ENCODE measurements at places on chromosomes 2 and 18. TPM values are rescaled to one million over a fixed set of nuclear protein-coding genes. Genes with fewer than 3 reads are reported as not detected.

Gene TMEM200C
- total RNA-seq: 1.7 TPM

Gene PGAP1
- total RNA-seq: 6.7 TPM

Gene LIPG
- total RNA-seq: under 0.01 TPM

Gene SDC1
- total RNA-seq: 22.0 TPM

Gene DNAH6
- total RNA-seq: under 0.01 TPM

Gene MAP3K19
- not detected for total RNA-seq

Gene C1GALT1C1L
- total RNA-seq: 0.28 TPM

Gene EVX2
- total RNA-seq: not detected

GRCh38 chr2:226115102-226115831 lies 684.4 kb downstream of the IRS1 start:
- peaks cover 8% of the 10 kb centered on the region for H3K4me1 ChIP-seq
- H3K27me3 ChIP-seq: no peaks in the 10 kb centered on the region
- no peaks in the 10 kb centered on the region for H3K36me3 ChIP-seq
- peak; percentile 99 for DNase-seq
- peak overlapping the region; percentile 50 for H3K27ac ChIP-seq

DNA sequence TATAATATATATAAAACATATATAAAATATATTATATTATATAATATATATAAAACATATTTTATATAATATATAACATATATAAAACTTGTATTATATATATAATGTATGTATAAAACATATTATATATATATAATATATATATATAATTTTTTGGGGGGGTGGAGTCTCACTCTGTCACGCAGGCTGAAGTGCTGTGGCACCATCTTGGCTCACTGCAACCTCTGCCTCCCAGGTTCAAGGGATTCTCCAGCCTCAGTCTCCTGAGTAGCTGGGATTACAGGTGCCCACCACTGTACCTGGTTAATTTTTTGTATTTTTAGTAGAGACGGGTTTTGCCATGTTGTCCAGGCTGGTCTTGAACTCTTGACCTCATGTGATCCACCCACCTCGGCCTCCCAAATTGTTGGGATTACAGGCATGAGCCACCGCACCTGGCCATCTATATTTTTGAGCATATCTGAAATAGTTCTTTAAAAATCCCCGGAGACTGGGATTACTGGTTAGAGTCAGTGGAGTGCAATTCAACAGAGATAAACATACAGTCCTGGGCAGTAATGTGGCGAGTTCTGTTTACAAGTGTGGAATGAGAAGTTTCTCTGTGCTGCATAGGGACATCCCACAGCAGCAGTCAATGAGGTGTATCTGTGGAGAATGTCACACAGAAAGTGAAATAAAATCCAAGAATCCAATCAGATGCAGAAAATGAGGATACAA lies 208.4 kb downstream of the MYCN start:
- H3K4me3 ChIP-seq: no peak overlapping the region
- no peaks in the 10 kb centered on the region for H3K36me3 ChIP-seq
- no peaks in the 10 kb centered on the region for H3K4me1 ChIP-seq
- H3K27me3 ChIP-seq: no peaks in the 10 kb centered on the region
- DNase-seq: no peak

- H3K36me3 ChIP-seq: no peaks in the 10 kb centered on the region
- no peak for DNase-seq
- peaks cover 4% of the 10 kb centered on the region for H3K4me1 ChIP-seq
- peaks cover 10% of the 10 kb centered on the region for H3K27me3 ChIP-seq
- H3K4me3 ChIP-seq: no peak overlapping the region
Observed at GRCh38 chr18:24585996-24586566, 125.6 kb downstream of the HRH4 start.

DNA sequence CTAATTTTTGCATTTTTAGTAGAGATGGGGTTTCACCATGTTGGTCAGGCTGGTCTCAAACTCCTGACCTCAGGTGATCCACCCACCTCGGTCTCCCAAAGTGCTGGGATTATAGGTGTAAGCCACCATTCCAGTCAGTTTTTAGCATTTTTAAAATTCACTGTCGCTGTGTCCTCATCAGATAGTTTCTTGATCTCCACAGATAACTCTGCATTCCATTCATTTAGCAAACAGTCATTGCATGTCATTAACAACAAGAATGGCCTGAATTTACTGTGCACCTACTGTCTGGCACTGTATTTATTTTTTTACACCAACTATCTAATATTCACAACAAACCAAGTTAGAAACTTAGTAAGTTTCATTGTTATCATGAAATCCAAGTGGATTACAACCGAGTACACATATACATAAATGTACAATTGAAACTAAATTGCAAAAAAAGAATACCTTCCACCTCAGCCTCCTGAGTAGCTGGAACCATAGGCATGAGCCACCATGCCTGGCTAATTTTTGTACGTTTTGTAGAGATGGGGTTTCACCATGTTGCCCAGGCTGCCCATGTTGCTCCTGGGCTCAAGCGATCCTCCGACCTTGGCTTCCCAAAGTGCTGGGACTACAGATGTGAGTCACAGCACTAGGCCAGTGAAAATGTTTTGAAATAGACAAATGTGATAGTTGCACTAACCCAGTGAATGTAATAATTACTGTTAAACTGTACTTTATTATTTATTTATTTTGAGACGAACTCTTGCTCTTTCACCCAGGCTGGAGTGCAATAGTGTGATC lies 4.3 kb downstream of the MCEE start:
- no peaks in the 10 kb centered on the region for H3K27me3 ChIP-seq
- H3K36me3 ChIP-seq: peaks cover 9% of the 10 kb centered on the region
- H3K27ac ChIP-seq: no peak overlapping the region
- H3K4me1 ChIP-seq: no peaks in the 10 kb centered on the region

- no peaks in the 10 kb centered on the region for H3K36me3 ChIP-seq
- no peak overlapping the region for H3K4me3 ChIP-seq
- peaks cover 3% of the 10 kb centered on the region for H3K27me3 ChIP-seq
- peak; percentile 45 for DNase-seq
- no peak overlapping the region for H3K27ac ChIP-seq
Observed at GRCh38 chr2:119389615-119390306, 23.0 kb downstream of the DBI start.

DNA sequence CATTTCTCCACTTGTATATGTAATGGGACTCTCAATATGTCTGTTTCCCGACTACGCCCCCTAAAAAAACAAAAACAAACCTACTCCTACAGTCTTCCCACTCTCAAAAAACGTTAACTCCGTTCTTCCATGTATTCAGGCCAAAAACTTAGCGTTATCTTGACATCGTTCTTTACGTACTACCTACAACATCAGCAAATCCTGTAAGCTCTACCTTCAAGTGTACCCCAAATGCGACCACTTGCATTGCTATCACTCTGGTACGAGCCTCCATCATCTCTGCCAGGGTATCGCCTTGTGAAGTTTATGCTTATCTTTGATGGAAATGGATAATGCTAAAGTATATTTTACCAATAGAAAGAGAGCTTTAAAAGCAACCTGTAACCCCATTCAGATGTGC lies 479 bp downstream of the GPATCH11 start:
- peaks cover 1% of the 10 kb centered on the region for H3K4me1 ChIP-seq
- peak overlapping the region; percentile 58 for H3K27ac ChIP-seq
- peaks cover 2% of the 10 kb centered on the region for H3K36me3 ChIP-seq
- H3K27me3 ChIP-seq: no peaks in the 10 kb centered on the region

- DNase-seq: no peak
- H3K27me3 ChIP-seq: no peaks in the 10 kb centered on the region
- H3K4me3 ChIP-seq: no peak overlapping the region
- H3K36me3 ChIP-seq: no peaks in the 10 kb centered on the region
- H3K4me1 ChIP-seq: peaks cover 7% of the 10 kb centered on the region
Observed at GRCh38 chr2:37917281-37918228, 7.5 kb upstream of the RMDN2 start.

DNA sequence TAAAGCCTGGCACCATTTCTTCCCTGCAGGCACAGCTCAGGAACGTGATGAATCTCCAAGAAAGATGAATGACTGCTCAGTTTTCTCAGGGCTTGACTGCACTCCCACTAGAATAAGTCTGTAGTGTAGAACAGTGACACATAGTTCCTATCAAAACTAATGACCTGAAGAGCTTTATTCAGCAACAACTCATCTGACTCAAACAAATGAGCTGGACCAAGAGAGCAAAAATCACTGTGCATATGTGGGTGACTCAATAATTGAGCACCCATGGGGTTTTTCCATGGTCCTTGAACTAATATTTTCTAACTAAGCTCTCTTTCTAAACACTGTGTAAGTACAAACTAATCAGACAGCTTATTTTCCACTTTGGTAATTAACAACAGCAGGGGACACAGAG lies 61.1 kb upstream of the XDH start:
- no peak overlapping the region for H3K27ac ChIP-seq
- DNase-seq: peak; percentile 76
- H3K36me3 ChIP-seq: no peaks in the 10 kb centered on the region
- no peak overlapping the region for H3K4me3 ChIP-seq
- H3K4me1 ChIP-seq: no peaks in the 10 kb centered on the region

DNA sequence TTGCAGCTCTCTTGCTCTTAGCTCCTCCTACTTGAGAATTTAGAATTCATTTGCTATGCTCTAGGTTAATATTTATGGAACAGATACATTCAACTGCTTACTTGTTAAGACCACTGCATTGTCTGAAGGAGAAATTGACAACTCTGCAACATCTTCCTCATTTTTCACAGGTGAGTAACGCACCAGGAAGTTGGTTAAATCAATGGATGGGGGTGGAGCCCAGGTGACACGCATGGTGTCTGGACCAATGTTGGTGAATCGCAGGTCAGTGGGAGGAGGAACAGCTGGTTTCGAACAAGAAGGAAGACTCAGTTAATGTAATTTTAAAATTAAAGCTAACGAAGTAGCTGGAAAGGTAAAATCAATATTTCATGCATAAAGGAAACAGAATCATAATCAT lies 44.3 kb downstream of the FN1 start:
- no peak for DNase-seq
- no peak overlapping the region for H3K4me3 ChIP-seq
- no peak overlapping the region for H3K27ac ChIP-seq
- H3K4me1 ChIP-seq: 0 out of 2 replicates have a peak, but pooled peaks cover 2% of the 10 kb centered on the region
- no peaks in the 10 kb centered on the region for H3K27me3 ChIP-seq

- no peaks in the 10 kb centered on the region for H3K36me3 ChIP-seq
- no peak for DNase-seq
- no peak overlapping the region for H3K27ac ChIP-seq
- H3K27me3 ChIP-seq: no peaks in the 10 kb centered on the region
Observed at GRCh38 chr2:48132271-48132625, 225.9 kb upstream of the FBXO11 start.

- H3K27me3 ChIP-seq: peaks cover 29% of the 10 kb centered on the region
- no peaks in the 10 kb centered on the region for H3K36me3 ChIP-seq
- DNase-seq: no peak
Observed at GRCh38 chr2:121175326-121175725, 109.7 kb downstream of the TFCP2L1 start.

DNA sequence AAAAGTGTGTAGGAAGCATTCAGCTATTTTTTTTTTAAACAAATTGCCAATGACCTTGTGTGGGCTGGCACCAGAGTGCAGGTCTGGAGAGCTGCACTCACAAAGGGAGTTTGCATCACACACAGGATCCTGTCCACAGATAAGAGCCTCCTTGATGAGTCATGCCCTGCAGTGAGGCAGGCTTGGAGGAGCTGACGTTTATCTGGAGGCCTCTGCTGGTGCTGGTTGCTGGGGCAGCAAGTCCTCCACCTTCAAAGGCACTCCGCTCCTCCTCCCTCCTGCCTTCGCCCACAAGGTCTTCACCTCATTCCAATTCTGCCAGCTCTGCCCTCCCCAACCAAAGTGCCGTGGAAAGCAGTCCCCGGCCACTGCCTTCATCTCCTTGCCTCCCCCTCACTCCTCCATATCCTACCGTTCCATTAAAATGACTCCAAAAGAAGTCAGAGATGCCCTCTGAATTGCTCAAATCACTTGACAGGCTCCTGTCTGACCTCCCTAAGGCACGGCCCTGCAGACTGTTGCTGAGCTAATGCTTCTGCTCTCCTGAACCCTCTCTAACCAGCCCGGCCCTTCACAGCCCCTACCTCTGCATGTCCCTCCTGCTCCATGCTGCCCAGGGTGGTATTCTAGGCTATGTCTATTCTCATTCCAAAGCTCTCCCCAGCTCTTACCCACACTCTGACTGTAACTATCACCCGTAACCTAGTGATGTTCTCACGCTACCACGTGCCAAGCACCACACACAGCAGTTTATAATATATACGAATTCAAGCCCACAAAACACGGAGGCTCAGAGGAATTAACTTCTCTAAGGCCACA lies 30.9 kb downstream of the LONRF2 start:
- peak overlapping the region; percentile 44 for H3K27ac ChIP-seq
- H3K4me3 ChIP-seq: no peak overlapping the region
- peaks cover 12% of the 10 kb centered on the region for H3K4me1 ChIP-seq
- DNase-seq: peak; percentile 99
- no peaks in the 10 kb centered on the region for H3K36me3 ChIP-seq

GRCh38 chr18:50559752-50560680 lies at the start of gene MAPK4:
Gene MAPK4, plus strand, starts transcription at chr18:50560087. Its CDS starts 103,872 bp downstream, at chr18:50663959.
- no peaks in the 10 kb centered on the region for H3K4me1 ChIP-seq
- no peaks in the 10 kb centered on the region for H3K36me3 ChIP-seq
- no peak within 1 kb of the TSS for H3K27ac ChIP-seq
- peak within 1 kb of the TSS; percentile 15 for H3K4me3 ChIP-seq
- no peak for DNase-seq

GRCh38 chr2:86140969-86141392 lies 34.9 kb downstream of the PTCD3 start:
- H3K36me3 ChIP-seq: peaks cover 52% of the 10 kb centered on the region
- DNase-seq: no peak
- no peak overlapping the region for H3K27ac ChIP-seq
- no peaks in the 10 kb centered on the region for H3K27me3 ChIP-seq
- no peaks in the 10 kb centered on the region for H3K4me1 ChIP-seq

DNA sequence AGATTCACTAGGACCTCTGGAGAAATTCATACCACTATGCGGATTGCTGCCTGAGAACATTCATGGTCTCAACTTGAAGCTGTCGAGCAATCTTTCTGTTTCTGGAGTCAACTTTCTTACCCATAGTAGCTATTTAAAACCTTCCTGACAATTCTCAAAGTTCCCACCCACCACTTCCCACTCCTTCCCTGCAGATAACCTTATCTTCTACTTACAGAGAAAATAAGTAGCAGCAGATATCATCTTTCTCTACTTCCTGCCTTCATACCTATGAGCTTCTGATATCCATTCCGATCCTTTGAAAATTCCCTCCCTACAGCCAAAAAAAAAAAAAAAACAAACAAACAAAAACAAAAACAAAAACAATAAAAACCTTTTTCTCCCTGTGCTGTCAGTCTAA lies 81.2 kb upstream of the CYRIA start:
- no peaks in the 10 kb centered on the region for H3K4me1 ChIP-seq
- no peak overlapping the region for H3K27ac ChIP-seq
- no peak overlapping the region for H3K4me3 ChIP-seq
- no peaks in the 10 kb centered on the region for H3K36me3 ChIP-seq

GRCh38 chr2:85185431-85185940 lies 52.3 kb downstream of the TCF7L1 start:
- H3K27me3 ChIP-seq: no peaks in the 10 kb centered on the region
- peak; percentile 50 for DNase-seq
- H3K36me3 ChIP-seq: no peaks in the 10 kb centered on the region
- H3K27ac ChIP-seq: no peak overlapping the region

GRCh38 chr2:212770240-212770639 lies 231.6 kb upstream of the ERBB4 start:
- DNase-seq: no peak
- no peaks in the 10 kb centered on the region for H3K4me1 ChIP-seq
- no peak overlapping the region for H3K27ac ChIP-seq
- no peak overlapping the region for H3K4me3 ChIP-seq

- no peak overlapping the region for H3K27ac ChIP-seq
- H3K27me3 ChIP-seq: no peaks in the 10 kb centered on the region
- H3K4me3 ChIP-seq: no peak overlapping the region
- H3K36me3 ChIP-seq: no peaks in the 10 kb centered on the region
- no peaks in the 10 kb centered on the region for H3K4me1 ChIP-seq
Observed at GRCh38 chr2:191719261-191719660, 41.3 kb downstream of the NABP1 start.

- no peaks in the 10 kb centered on the region for H3K27me3 ChIP-seq
- H3K4me3 ChIP-seq: no peak overlapping the region
- H3K36me3 ChIP-seq: no peaks in the 10 kb centered on the region
- H3K4me1 ChIP-seq: no peaks in the 10 kb centered on the region
- H3K27ac ChIP-seq: no peak overlapping the region
Observed at GRCh38 chr2:124145982-124146381, 120.9 kb downstream of the CNTNAP5 start.

All from IMR-90 (cell line).